Stimulated activated CD8-positive, alpha-beta memory T cell treated with anti-CD3 and anti-CD28 coated beads, Interleukin-15, amount 100 ng/mL, for 24 hours (primary cell): ENCODE measurements at places on chromosomes 2 and 18.

DNA sequence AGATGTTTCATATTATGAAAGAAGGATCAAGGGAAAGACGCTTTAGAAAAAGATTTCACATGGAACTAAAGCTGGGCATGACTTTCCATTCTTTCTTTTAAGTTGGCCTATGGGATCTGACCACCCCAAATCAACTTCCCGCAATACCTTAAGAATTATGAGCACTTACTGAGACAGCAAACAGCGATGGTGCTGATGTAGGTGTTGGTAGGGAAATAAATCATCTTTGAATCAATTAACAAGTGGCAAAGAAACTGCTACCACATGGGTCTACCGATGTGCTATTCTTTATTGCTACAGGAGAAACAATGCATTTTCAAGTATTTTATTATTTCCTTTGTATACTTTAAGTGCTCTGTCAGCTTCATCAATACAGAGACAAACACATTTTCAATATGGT is 239.6 kb downstream of the PIEZO2 start:
- no peak for DNase-seq

DNA sequence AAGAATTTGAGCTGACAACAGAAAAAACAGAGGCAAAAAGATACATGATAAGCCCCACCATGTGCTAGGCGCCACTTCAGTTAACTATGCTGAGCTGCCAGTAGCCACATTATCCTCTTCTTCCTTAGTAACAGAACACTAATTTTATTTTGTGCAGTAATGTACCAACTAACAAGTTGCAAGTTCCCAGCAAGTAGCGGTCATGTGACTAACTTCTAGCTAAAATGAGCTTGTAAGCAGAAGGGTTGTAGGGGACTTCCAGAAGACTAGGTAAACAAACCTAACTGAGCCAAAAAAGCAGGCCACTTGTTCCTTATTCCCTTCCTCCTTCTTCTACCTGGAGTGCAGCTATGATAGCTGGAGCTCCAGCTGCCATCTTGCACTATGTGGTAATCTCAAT is 75.5 kb downstream of the DTNB start:
- DNase-seq: no peak

DNA sequence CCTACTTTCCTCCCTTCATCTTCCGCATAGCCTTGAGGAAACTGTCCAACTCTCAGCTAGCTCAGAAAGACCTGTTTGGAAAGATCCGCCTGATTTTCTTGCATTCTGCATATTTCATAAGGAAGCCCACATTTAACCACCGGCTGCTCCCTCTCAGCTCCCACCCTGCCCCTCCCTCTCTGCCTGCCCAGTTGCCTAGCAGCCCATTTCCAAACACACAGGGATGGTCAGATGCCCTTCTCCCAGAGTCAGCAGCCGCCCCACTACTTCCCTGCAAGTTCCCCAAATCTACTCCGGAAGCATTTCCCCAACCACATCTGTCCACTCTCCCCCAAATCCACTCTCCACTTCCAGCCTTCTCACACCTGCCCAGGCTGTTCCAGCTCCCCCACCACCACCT is 96.0 kb downstream of the TNS1 start:
- DNase-seq: no peak

GRCh38 chr2:48357351-48357750 is 172.6 kb upstream of the STON1 start:
- no peak for DNase-seq

- DNase-seq: no peak
These were observed 57.3 kb downstream of the CCDC74A start for GRCh38 chr2:131584940-131585339.

DNA sequence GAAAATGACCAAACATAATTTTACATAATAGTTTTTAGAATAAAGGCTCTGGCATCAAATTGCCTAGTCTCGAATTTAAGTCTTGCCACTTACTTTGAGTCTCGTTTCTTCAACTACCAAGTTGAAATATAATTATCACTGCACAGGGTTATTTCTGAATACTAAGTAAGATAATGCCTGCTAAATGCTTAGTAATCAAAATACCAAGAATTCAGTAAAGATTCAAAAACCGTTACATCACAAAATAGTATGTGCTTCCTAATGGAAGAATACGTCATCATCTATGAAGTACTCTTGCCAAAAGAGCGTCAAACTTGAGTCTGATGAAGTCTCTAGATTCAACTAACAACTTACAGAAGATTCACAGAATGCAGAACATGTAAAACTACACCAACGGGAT is 40.5 kb downstream of the ATL2 start:
- DNase-seq: no peak

DNA sequence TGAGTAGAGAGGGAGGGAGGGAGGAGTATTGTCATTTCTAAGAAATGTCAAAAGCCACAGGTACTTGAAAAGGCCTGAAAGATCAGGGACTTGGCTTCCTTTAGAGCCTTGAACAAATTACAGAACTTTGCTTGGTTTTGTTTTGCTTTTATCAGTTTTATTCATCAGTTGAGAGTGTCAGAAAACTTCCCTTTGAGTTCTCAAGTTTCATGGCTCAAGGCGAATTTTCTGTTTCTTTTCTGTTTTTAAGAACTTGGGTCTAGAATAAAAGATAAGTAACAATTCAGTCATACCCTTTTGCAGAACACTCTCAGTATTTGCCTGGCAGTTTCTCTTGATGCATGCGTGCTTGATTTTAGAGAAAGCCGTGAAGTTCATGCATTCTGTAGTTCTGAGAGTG is 531.9 kb downstream of the PARD3B start:
- no peak for DNase-seq

GRCh38 chr2:154532004-154532403 is 166.5 kb upstream of the KCNJ3 start:
- DNase-seq: no peak

- no peak for DNase-seq
These were observed 1.1 kb downstream of the GLI2 start for GRCh38 chr2:120736624-120737339.

DNA sequence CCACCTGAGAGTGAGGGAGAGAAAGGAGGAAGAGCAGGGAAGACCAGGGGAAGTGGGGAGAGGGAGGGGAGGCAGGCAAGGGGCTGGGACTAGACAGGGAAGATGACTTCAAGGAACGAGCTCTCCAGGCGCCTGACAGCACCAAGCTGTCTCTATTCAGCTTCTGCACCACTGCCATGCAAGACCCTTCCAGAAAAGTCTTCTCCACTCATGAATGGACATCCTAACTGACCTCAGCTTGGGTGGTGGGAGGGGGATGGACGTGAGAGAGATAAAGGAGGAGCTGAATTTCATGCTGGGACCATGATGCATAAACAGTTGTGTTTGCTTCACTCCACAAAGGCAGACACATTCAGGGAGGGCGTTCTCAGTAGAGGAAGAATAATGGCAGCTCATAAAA is 206.4 kb upstream of the ARL4C start:
- DNase-seq: no peak

DNA sequence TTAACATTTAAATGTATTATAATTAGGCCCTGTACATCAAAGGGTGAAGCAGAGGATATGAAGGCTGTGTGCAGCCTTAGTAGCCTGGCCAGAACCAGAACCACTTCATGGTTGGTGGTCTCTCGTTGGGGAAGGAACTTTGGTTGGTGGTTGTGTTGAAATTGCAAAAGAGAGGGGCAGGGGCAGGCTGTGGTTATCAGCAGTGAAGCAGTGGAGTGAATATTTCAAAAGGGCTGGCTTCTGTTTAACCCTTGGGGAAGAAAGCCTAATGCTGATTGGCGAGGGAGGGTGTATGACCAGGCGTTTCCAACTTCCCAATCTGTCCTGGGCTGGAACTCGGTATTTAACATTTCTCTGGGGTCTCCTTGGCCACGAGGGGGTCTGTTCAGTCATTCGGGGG is 51.2 kb upstream of the LYPD6B start:
- no peak for DNase-seq

- no peak for DNase-seq
These were observed 20.7 kb downstream of the COX7A2L start for GRCh38 chr2:42340045-42340937.

DNA sequence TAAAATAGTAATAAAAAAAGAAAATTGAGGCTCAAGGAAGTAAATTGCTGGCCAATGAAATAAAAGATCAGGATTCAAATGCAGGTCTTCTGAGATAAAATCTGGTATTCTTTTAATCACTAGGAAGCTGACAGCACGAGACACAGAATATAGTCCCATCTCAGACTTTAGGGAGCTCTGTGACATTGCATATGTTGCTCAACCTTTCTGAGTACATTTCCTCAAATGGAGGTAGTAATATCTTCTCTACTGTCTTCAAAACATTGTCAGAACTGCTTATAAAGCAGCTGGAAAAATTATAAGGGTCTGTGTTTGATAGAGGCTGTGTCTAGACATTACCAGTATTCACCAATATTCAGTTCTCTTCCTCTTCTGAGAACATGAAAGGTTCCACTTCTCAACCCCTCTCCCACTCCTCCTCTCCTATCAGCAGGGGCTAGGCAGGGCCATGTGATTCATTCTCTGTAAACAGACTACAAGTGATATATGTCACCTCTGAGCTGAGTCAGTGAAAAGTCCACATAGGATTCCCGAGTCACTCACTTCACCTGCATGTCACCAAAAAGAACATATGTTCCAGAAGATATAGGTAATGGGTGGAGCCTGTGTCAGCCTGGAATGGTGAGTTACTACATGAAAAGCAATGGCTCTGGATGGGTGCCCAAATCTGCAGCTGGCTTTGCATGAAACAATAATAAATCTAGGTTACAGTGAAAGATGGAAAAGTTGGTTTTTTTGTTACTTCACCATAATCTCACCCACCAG is 7.1 kb downstream of the KCNE4 start:
- DNase-seq: no peak

- no peak for DNase-seq
These were observed 36.3 kb downstream of the STAT4 start for GRCh38 chr2:191114403-191114886.

DNA sequence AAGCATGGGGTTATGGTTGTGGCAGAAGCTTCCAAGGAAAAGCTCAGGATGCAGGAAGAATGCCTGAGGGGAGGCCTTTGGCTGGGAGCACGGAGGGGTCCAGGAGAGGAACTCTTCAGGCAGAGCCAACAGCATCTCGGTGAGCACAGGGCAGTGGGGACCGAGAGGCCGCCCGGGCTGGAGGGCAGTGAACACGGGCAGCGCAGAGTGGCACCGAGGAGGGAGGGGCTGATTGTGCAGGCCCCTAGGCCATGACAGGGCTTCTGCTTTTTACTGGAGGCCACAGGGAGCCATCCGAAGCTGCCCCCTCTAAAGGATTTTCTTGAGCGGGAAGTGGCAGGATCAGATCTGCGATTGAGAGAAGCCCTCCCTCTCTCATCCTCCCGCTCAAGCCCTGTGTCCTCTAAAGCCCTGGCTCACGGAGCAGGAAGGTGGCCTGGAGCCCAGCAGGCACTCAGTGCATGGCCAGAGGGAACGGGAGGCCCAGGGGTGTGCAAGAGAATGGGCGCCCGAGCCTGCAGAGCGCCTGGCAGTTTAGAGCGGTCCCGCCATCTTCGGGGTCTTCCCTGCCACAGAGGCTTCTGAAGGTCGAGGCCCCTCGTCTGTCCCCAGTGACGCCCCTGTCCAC is 110.0 kb upstream of the STON1 start:
- DNase-seq: no peak

GRCh38 chr18:5469340-5469739 is 74.5 kb downstream of the EPB41L3 start:
- DNase-seq: no peak

GRCh38 chr2:168118733-168119514 is 128.5 kb downstream of the STK39 start:
- DNase-seq: no peak

GRCh38 chr2:10716581-10716980 is 4.8 kb upstream of the ATP6V1C2 start:
- no peak for DNase-seq

DNA sequence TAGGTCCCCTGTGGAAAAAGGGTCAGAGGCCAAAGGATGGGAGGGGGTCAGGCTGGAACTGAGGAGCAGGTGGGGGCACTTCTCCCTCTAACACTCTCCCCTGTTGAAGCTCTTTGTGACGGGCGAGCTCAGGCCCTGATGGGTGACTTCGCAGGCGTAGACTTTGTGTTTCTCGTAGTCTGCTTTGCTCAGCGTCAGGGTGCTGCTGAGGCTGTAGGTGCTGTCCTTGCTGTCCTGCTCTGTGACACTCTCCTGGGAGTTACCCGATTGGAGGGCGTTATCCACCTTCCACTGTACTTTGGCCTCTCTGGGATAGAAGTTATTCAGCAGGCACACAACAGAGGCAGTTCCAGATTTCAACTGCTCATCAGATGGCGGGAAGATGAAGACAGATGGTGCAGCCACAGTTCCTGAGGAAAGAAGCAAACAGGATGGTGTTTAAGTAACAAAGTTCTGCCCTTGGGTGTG is 165.8 kb downstream of the RPIA start:
- DNase-seq: no peak

- no peak for DNase-seq
These were observed 108.5 kb upstream of the COL5A2 start for GRCh38 chr2:189287982-189288521.

- DNase-seq: no peak
These were observed 34.0 kb downstream of the ABCB11 start for GRCh38 chr2:168997118-168997521.

- DNase-seq: no peak
These were observed 10.2 kb downstream of the RAB10 start for GRCh38 chr2:26043862-26044696.
